ENCODE measurements at places on chromosomes 2 and 18.
A peak's percentile ranks its signal among the peaks of the same experiment; 100 is the strongest.

GRCh38 chr2:220104871-220105351, 477.5 kb downstream of the SLC4A3 start:
- DNase-seq = peak; percentile 92

- no peak for DNase-seq
Measured at GRCh38 chr2:100623033-100623715, 60.4 kb downstream of the PDCL3 start.

DNA sequence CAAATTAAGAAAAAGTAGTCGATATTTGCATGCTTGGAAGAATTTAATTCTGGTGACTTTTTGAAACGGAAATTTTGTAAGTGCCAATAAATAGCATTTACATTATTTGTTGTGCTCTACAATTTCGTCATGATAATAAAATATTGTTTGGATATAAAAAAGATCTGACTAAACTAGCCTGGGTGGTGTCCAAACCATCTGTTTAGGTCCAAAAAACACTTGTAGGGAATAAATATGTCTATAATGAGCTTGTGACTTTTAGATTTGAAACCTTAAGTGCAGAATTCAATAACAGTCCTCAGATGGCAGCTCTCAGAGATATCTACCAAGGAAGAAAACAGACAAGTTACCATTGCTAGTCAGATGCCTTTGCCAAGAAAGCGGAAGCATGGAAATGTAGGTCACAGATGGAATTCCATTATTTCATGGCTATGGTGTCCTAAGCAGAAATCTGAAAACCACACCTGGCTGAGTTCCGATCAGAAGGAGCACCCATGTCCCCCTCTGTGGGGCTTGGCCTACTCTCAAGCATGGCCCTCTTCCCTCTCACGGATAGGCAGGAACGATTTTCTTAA, 731.1 kb downstream of the RNF144A start:
- no peak for DNase-seq

DNA sequence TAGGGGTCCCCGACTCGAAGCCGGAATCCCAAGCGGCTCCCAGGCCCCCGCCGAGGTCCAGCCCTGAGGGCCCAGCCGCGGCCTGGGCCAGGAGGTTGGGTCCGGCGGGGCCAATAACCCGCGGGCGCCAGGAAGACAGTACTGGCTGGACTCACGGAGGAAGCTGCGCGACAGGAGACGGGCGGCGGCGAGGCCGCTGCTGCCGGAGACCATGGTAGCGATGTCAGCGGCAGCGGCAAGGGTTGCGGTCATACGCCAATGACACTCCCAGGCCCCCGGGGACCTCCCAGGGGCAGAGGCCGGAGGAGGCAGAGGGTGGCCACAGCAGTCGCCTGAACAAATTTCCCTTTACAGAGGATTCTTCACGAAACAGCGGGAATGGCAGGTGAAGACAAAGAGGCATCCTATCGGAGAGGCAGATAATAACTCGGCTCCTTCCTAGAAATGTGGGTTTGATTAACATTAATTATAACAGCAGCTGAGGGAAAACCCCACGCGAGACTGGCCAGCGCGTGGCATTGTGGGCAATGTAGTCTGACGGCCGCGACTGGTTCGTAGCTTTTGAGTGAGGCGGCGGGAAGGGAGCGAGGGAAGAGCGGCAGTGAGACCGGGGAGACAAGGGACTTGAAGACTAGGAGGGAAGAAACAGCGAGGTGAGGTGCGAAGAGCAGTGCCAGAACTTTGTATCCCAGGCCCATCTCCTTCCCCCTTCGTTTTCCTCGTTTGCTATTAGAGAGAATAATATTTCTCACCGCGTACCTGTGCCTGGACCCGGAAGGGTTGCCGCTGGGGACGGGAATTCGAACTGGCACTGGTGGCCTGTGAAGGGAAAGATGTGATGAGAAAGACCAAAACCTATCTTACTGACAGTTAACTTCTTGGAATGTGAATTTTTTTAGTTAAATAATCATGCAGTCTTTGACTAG, at the start of gene SUCLG1:
Gene SUCLG1, minus strand, starts transcription at position 263 of the 926 bp plus-strand sequence. Its CDS starts 11 bp downstream, at position 252.
- DNase-seq = peak; percentile 89

DNA sequence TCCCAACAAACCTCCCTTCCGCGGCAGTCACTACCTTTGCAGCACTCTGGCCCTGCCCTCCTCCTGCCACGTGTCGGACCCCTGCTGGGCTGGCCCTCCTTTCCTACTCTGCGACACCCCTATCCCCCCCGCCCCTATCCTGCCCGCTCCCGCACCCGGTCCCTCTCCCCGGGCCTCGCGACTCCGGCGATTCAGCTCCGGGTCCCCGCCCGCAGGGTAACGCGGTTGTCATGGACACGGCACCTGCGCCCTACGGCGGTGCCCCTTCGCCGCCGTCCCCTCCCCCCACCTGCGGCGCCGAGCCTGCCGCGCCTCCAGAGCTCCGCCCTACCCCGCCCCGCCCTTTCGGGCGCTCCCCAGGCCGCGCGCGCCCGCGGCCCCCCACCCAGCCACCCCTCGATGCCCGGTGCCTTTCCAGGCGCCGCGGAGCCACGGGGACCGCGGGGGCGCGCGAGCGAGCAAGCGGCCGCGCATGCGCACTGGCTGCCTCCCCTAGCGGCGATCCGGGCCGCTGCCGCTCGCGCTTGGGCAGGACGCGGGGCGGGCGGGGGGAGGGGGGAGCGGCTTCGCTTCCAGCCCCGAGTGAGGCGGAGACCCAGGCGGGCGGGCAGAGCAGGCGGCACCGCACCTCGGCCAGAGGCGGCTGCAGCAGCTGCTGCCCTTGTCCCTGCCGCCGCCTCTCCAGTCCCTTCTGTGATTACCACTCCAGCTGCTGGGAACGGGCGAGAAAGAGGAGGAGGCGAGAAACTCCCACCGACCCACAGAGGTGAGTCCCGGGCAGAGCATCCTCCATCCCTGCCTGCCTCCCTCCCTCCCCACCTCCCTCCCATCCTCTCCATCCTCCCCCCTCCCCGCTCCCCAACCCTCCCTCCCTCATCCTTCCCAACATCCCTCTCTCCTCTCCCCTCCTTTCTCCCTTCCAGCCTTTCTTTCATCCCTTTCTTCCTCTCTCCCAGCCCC, at the start of gene CTNNA2:
Gene CTNNA2, plus strand, starts transcription at position 610 of the 960 bp plus-strand sequence.
- DNase-seq = peak; percentile 1

DNA sequence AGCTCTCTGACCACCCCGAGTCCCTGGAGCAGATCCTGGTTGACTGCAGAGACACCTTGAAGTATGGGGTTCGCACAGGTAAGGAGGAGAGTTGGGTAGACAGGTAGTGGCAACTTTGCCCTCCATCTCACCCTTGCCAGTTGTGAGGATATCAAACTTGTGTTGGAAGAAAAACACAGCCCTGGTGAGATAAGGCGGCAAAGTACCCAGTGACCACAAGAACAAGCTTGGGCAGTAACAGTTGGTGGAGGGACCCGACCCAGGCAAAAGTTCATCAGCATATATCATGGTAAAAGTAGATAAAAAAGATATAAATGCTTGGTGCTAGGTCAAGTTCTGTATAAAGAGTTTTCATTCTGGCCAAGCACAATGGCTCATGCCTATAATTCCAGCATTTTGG, 14.4 kb downstream of the GAD1 start:
- DNase-seq = no peak

- DNase-seq = no peak
Measured at GRCh38 chr2:86793752-86794151, 3.0 kb upstream of the CD8A start.

- peak; percentile 24 for DNase-seq
Measured at GRCh38 chr2:137888845-137889244, 75.4 kb upstream of the HNMT start.

GRCh38 chr2:133489146-133489545, 79.1 kb downstream of the NCKAP5 start:
- DNase-seq = no peak
